ENCODE measurements at places on chromosomes 12 and 14.

DNA sequence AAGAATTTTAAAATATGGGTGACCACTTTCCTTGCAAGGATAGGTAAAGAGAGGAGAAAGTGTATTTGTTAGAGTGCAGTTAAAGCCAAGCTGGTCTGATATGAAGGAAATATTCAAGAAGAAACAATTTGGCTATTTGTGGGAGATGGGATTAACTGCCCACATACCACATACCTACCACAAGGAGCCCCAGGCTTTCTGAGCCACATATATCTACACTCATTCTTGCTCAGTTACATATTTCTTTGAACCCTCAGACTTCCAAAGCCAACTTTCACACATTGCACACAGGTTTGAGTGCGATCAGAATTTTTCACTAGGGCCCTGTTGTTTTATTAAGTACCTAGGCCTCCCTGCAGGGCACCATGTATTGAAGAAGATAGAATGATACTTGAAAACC is 330.2 kb downstream of the ZFP36L1 start:
- DNase-seq: no peak

- no peak for DNase-seq
Observed at GRCh38 chr12:106982229-106982628, 4.7 kb downstream of the MTERF2 start.

- DNase-seq: no peak
Observed at GRCh38 chr14:29759521-29760340, 167.9 kb downstream of the PRKD1 start.

- DNase-seq: no peak
Observed at GRCh38 chr14:94936901-94937685, 167.2 kb upstream of the GSC start.

DNA sequence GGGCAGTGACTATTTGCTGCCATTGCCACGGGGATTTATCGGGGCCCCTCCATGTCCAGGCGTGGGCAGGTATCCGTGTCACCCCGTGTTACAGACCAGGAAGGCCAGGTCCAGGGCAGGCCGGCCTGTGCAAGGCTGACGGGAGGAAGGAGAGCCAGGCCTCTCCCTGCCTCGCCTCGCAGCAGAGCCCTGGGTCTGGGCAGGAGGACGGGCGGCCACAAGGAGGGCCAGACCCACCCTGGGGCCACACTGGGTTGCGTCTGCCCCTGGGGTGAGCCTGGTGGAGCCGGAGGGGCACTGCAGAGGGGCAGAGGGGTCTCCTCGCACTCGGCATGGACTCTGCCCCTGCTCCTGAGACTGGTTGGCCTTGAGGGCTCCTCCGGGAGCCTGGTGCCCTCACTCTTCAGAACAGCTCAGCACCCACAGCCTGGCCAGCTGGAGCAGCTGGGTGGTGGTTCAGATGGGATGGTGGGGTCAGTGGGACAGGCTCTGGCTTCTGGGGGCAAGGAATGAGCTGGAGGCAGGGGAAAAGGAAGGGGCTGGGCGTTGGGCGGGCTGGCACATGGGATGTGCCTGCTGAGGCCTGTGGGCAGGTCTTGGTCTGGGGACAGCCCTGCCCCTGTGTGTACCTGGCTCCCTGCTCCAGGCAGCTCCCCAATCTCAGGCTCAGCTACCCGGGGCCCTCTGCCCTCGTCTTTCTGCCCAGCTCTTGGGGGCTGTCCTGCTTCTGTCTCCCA is 53.9 kb downstream of the KIF26A start:
- no peak for DNase-seq

GRCh38 chr14:51595881-51596455 is 55.7 kb upstream of the FRMD6 start:
- DNase-seq: no peak

DNA sequence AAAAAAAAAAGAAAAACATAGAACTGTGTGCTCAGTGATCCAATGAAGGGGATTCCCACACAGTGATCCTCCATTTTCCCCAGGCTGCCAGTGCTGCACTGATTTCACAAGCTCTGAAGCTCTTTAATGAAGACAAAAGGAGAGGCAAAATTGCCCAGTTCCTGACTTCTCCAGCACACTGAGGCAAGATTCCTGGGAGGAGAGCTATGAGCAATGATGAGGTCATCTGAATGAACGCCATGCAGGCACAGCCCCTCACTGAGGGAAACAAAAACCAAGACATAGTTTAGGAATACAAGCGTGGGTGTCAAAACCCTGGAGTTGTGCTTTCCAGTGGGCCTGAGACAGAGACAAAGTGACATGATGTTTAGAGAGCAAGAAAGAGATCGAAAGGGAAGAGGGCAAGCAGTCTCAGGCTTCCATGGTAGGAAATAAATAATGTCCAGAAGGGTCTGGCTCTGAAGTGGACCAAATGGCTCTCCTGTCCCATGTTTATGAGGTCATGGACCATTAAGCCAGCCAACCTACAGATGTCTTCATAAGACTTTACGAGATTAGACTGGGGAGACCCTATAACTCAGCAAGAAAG is 40.9 kb upstream of the SMUG1 start:
- no peak for DNase-seq

- DNase-seq: no peak
Observed at GRCh38 chr12:57869298-57869926, 22.9 kb upstream of the CTDSP2 start.

GRCh38 chr12:118982302-118982701 is 961 bp downstream of the SRRM4 start:
- no peak for DNase-seq

DNA sequence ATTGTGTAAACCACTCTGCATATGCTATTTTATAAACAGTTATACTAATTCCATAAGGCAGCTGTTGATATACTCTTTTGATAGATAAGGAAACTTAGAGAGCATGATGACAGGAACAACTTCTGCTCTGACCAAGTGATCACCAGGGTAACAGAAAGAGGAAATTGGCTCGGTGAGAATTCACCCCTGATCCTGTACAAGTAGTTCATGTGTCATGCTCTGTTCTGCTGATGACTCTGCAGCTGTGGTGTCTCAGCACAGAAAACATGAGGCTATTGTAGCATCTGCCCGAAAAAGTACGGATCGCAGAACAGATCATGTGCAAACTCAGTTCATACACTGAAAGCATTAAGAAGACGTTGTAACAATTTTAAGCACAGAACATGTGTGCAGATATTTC is 345.0 kb downstream of the LRIG3 start:
- DNase-seq: no peak

DNA sequence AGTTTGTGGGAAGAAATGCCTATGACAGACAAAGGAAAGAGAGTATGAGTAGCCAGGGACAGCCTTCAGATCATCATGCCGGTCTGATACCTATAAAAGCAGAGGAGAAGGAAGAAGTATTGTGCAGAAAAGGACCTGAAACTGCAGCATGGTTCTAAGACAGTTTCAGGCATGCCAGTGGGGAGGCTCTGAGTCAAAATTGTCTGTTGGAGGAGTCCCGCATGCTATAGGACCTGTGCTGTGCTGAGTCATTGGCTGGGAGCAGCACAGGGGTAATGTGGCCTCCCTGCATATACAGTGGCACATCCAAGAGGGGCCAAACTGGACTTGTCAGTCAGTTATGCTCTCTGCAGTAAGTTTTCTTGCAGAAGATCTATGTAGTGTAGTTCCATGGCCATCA is 40.7 kb downstream of the NEUROD4 start:
- DNase-seq: peak; percentile 84
